ENCODE measurements at places on chromosomes 12 and 14. TPM values are rescaled to one million over a fixed set of nuclear protein-coding genes. Genes with fewer than 3 reads are reported as not detected.

Gene SIX6
- total RNA-seq, result not detected

Gene GPR68
- 1.4 TPM for total RNA-seq

Gene TAS2R7
- total RNA-seq, result not detected

Gene RERG
- total RNA-seq, result 72.8 TPM

Gene APOLD1
- 21.2 TPM for total RNA-seq

GRCh38 chr14:101630056-101630965, 69.0 kb downstream of the DIO3 start:
- no peak for DNase-seq
- H3K27ac ChIP-seq, result no peak overlapping the region

DNA sequence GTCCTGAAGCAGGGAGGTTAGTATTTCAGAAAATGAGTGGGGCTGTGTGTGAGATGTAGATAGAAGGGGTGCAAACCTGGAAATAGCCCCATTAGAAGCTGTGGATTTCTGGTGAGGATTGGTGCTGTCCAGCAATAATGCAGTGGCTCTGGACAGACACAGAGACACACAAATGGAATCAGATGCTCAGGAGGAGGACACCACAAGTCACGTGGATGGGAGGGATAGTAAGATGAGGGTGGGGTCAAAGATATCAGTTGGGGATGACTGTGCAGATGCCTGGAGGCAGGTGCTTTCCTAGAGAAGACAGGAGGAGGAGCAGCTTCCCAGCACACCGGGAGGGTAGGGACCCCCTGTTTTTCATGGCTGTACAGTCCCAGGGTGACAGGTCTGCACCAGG, 136.5 kb downstream of the PLXNC1 start:
- H3K27me3 ChIP-seq, result no peaks in the 10 kb centered on the region
- no peak overlapping the region for H3K27ac ChIP-seq
- H3K4me1 ChIP-seq, result no peaks in the 10 kb centered on the region

DNA sequence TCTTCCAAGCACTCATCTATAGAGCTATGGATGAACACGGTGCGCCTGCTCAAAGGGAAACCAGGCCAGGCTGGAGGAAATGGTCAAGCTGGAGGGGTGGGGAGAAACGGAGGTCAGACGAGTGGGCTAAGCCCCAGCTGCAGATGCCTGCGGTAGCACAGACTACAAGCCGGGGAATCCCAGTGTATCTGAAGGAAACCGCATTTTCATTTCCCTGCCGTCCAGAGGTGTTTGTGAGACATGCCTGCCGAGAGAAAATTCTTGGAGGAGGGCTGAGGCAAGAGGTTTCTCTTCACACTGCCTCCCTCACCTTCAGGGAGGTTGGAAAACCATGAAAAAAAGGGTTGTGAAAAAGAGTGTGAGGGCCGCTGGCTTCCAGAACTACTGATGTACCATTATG, 102.0 kb upstream of the FOXN3 start:
- H3K4me1 ChIP-seq, result no peaks in the 10 kb centered on the region
- no peak overlapping the region for H3K4me3 ChIP-seq
- H3K36me3 ChIP-seq, result no peaks in the 10 kb centered on the region
- no peaks in the 10 kb centered on the region for H3K27me3 ChIP-seq
- no peak overlapping the region for H3K27ac ChIP-seq

GRCh38 chr12:24600996-24601395, 347.9 kb downstream of the BCAT1 start:
- no peaks in the 10 kb centered on the region for H3K36me3 ChIP-seq
- DNase-seq, result no peak

GRCh38 chr12:49331380-49332222, 5.4 kb downstream of the C1QL4 start:
- peak; percentile 81 for DNase-seq
- H3K4me3 ChIP-seq, result no peak overlapping the region
- no peak overlapping the region for H3K27ac ChIP-seq
- peaks cover 41% of the 10 kb centered on the region for H3K27me3 ChIP-seq
- H3K36me3 ChIP-seq, result no peaks in the 10 kb centered on the region
- H3K4me1 ChIP-seq, result peaks cover 26% of the 10 kb centered on the region

DNA sequence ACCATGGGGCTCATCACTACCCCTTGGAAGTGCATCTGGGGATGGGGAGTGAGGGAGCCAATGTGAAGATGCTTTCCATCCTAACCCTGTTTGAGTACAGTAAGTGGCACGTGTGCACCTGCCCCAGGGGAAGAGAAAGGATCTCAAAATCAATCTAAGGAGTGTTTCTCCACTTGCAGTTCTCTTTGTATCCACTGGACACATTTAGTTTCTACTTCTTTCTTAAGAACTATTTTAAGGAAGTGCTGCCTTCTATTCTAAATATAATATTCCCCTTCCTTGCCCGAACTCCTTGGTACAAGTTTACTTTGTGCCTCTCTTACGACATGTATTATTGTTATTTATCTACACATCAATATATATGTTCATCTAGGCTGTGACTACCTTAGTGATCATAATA, 73.8 kb downstream of the TTC6 start:
- H3K4me1 ChIP-seq, result no peaks in the 10 kb centered on the region
- no peaks in the 10 kb centered on the region for H3K36me3 ChIP-seq
- no peak overlapping the region for H3K4me3 ChIP-seq

DNA sequence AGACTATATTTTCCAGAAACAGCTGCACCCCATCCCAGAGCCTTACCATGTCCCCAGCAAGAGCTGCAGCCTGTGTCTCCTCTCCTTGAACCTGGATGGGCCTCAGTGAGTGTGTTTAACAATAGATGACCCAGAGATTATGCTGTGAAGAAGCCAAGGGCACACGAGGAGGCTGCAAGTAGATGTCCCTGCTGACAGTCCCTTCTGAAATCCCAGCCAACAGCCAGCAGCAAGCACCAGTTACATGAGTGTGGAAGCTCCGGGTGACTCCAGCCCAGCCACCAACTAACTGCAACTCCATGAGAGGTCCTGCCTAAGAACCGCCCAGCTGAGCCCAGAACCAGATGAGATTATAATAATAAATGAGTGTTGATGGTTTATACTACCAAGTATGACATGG, 191.7 kb downstream of the BCL11B start:
- no peaks in the 10 kb centered on the region for H3K4me1 ChIP-seq
- H3K27me3 ChIP-seq, result no peaks in the 10 kb centered on the region
- H3K36me3 ChIP-seq, result no peaks in the 10 kb centered on the region

DNA sequence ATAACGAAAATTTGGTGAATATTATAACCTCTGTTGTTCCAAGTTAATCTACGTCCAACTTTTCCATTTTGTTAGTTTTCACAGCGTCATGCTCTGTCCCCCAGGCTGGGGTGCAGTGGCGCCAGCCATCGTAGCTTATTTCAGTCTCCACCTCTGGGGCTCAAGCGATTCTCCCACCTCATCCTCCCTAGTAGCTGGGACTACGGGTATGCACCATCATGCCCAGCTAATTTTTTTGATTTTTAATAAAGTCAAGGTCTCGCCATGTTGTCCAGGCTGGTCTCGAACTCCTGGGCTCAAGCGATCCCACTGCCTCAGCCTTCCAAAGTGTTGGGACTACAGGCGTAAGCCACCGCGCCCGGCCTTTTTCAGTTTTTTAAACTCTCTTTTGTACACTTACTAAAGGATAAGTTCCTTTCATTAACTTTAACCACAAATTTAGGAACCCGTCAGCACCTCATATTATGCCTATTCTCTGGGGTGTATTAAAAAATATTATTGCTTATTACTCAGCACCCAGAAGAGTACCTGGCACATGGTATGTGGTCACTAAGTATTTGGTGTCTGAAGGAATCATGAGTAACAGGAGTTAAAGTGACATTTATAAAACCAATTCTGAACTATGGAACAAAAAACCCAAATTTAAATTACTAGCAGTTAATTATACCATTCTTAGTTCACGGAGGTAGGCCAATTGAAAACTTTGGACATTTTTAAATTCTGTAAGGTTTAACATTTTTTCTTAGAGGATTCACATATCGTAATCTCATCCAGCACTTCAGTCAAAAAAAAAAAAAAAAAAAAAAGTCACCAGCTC, 925 bp upstream of the MIPOL1 start:
- no peaks in the 10 kb centered on the region for H3K27me3 ChIP-seq

DNA sequence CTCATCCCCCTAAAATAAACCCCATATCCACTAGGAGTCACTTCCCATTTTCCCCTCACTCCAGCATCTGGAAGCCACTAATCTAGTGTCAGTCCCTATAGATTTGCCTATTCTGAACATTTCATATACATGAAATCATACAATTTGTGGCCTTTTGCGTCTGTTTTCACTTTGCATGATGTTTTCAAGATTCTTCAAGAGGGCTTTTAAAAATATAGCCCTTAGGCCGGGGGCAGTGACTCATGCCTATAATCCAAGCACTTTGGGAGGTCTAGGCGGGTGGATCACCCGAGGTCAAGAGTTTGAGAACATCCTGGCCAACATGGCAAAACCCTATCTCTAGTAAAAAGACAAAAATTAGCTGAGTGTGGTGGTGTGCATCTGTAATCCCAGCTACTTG, 104.7 kb downstream of the VEZT start:
- H3K36me3 ChIP-seq, result no peaks in the 10 kb centered on the region
- no peak overlapping the region for H3K27ac ChIP-seq
- H3K27me3 ChIP-seq, result no peaks in the 10 kb centered on the region
- no peak overlapping the region for H3K4me3 ChIP-seq

GRCh38 chr14:64249363-64249762, 44.8 kb downstream of the ESR2 start:
- DNase-seq, result no peak
- no peak overlapping the region for H3K4me3 ChIP-seq
- no peaks in the 10 kb centered on the region for H3K4me1 ChIP-seq
- H3K27ac ChIP-seq, result no peak overlapping the region
- H3K36me3 ChIP-seq, result no peaks in the 10 kb centered on the region
- no peaks in the 10 kb centered on the region for H3K27me3 ChIP-seq

DNA sequence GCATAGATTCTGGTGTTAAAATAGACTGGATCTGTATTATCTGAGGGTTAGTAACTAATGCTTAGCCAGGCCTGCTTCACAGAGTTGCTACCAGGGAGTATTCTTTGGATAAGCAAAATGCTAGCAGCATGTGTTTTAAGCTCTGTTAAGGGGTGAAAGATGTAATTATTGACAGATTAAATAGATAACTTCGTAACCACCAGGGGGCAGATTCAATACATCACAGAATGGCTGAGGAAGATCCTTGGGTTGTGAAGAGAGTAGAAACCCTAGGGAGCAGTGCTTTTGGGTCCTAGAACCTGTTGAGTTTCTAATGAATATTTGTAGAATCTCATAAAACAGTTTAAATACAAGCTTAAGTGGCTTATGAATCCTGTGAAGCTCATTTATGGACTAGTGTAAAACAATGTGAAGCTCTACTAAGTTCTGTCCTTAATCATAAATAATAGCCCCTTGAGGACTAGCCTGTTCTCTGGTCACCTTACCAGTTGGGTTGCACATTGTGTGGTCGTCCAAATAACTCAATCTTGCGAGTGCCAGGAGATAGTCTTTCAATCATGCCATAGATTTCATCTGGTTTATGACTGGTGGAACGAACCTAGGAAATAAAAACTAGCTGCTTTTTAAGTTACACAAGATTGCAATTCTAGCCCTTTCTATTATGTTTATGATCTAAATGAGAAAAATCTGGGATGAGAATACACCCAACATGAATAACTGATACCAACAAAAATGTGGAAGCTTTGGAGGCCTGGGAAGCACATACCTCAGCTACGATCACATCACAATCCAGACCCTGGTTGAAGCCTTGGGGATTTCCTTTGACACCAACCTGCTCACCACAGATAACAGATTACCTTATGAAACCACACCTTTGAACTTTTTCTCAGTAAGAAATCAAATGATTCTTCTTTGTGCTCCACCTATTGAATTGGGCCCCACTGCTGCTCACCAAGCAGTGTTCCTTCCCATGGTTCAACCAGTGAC, 12.3 kb downstream of the METTL3 start:
- no peak overlapping the region for H3K4me3 ChIP-seq
- peaks cover 56% of the 10 kb centered on the region for H3K36me3 ChIP-seq
- H3K27me3 ChIP-seq, result no peaks in the 10 kb centered on the region
- no peak for DNase-seq

DNA sequence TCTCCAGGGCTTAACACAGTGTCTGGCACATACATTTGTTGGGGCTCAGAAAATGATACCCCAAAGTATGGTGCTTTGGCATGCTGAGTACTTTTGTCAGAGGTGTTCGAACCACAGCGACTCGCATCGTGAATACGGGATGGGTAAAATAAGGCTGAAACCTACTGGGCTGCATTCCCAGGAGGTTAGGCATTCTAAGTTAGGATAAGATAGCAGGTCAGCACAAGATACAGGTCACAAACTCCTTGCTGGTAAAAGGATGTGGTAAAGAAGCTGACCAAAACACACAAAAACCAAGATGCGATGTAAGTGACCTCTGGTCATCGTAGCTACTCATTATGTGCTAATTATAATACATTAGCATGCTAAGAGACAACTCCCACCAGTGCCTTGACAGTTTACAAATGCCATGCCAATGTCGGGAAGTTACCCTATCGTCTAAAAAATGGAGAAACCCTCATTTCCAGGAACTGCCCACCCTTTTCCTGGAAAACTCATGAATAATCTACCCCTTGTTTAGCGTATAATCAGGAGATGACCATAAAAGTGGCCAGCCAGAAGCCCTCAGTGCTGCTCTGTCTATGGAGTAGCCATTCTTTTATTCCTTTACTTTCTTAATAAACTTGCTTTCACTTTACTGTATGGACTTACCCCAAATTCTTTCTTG, 3.3 kb upstream of the AEBP2 start:
- H3K4me1 ChIP-seq, result no peaks in the 10 kb centered on the region
- no peaks in the 10 kb centered on the region for H3K27me3 ChIP-seq
- no peaks in the 10 kb centered on the region for H3K36me3 ChIP-seq

- peaks cover 37% of the 10 kb centered on the region for H3K4me1 ChIP-seq
- no peaks in the 10 kb centered on the region for H3K36me3 ChIP-seq
- DNase-seq, result peak; percentile 93
- H3K27ac ChIP-seq, result peak overlapping the region; percentile 82
Measured at GRCh38 chr14:68843471-68844209, 50.8 kb upstream of the ZFP36L1 start.

- peak; percentile 67 for DNase-seq
- H3K4me3 ChIP-seq, result no peak overlapping the region
- H3K27me3 ChIP-seq, result no peaks in the 10 kb centered on the region
- H3K4me1 ChIP-seq, result peaks cover 3% of the 10 kb centered on the region
Measured at GRCh38 chr14:91934554-91935285, 12.8 kb downstream of the FBLN5 start.

DNA sequence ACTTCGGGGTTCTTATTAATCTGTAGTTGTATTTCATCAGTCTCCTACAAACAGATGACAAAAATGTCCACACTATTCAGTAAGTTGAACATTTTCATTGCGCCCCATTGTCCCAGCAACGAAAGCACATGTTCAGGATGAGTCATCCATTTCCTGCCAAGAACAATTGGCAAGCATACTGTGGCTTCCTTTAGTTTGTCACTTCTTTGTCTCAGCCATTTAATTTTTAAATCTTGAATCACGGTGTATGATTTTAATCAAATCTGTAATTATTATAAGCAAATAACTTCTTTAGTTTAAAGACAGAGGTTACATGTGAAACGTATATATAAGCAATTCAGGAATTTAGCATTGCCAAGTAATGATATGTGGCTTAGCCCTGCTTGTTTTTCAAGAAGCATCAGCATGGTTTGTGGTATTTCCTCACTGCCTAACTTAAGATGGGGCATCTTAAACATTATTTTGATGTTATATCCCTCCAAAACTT, 211.3 kb upstream of the KRR1 start:
- peak overlapping the region; percentile 71 for H3K27ac ChIP-seq
- H3K27me3 ChIP-seq, result no peaks in the 10 kb centered on the region
- H3K36me3 ChIP-seq, result no peaks in the 10 kb centered on the region

- H3K4me3 ChIP-seq, result no peak overlapping the region
- no peaks in the 10 kb centered on the region for H3K4me1 ChIP-seq
- no peaks in the 10 kb centered on the region for H3K36me3 ChIP-seq
- DNase-seq, result no peak
Measured at GRCh38 chr12:49294804-49295081, 204 bp upstream of the PRPH start.

All from sigmoid colon (tissue), 7 donors.